Stimulated activated CD4-positive, alpha-beta T cell treated with anti-CD3 and anti-CD28 coated beads, TNF-alpha, amount 100 ng/mL, for 4 hours (primary cell): ENCODE measurements at places on chromosomes 2 and 18.

- DNase-seq = no peak
These were observed 276.3 kb upstream of the ERBB4 start for GRCh38 chr2:212814941-212815340.

GRCh38 chr2:237749002-237749401, 49.6 kb upstream of the RBM44 start:
- DNase-seq = no peak

DNA sequence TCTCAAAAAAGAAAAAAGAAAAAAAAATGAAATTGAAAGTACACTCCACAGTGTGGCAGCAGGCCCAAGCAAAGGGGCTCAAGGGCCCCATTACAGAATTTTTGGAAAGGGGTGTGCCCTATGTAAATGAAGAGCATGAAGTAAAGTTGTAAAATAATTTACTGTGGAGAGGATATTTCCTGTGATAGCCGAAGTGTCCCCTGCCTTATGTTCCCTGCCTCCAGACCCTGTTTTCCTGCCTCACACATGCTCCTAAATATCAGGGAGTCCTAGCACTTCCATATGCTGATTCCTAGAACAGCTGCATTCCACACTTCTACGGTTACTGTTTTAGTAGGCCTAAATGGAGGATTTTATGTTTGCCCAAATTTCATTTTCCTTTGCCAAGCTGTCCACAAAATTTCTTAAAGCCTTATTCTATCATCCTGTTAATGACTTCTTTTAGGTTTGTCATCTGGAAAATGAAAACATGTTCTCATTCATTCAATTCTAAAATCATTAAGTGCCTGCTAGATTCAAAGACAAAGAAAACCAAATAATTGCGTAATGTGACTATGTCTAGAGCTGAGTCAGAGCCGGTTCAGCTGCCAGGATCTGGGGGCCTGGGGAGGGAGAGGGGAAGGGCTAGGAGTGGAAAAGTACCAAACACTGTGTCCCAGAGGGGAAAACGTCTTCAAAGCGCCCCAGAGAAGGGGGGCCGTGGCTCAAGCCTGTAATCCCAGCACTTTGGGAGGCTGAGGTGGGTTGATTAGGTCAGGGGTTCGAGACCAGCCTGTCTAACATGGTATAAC, 25.9 kb upstream of the IMPA2 start:
- DNase-seq = no peak

GRCh38 chr2:226031647-226032501, 632.4 kb downstream of the NYAP2 start:
- DNase-seq = peak; percentile 12

DNA sequence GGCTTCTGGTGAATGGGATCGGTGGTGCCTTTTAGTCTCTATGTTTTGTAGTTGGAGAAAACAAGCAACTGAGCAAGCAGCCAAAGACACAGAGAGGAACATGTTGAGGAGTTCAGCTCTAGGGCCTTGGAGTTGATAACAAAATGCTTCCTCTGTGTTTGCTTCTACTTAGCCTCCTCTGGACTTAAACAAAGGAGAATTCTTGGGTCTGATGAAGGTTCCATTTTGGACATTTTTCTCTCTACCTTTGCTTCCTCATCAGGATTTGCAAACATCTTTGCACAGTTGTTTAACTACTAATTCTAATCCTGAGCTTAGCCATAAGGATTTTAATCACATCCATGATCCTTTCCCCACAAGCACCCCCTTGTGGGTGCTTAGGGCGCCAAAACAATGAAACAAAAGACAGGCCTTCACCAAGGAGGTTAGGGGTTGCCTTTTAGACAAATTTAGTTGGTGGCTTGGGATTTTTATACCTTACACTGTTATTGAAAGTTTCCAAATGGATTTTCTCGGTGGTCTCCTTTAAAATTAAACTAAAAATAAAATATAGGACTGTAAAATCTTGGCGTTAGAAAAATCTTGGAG, 148.5 kb upstream of the SATB2 start:
- no peak for DNase-seq

GRCh38 chr18:21210278-21210677, 31.8 kb upstream of the GREB1L start:
- no peak for DNase-seq

- no peak for DNase-seq
These were observed 204.5 kb downstream of the ACKR3 start for GRCh38 chr2:236774171-236774570.

DNA sequence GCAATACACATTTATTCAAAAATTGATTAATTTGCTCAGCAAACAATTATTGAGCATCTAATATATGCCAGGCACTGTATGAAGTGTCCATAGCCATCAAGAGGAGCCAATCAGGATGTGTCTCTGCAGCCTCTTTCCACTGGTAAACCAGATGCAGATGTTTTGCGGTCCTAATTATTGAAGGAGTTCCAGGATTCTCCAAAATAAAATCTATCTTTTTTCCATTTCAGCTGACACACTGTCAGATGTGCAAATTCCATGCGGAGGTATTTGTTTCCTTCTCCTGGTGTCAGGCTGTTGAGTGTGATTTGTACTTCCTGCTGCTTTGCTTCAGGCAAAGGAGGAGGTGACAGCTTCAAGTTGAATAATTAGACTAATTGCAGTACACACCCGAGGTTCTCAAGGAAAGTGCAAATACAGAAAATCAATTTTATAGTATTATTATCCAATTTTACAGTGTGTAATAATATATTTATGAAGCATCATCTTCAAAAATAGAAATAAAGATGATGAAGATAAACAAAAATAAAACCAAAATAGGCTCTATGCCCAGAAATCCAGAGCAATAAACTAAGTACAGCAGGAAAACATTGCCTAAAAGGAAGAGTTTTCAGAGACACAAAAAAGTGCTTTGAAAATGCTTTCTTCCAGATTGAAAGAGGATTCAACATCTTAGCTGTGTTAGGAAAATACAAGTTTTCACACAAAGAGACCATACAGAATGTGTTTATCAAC, 1352.9 kb upstream of the CHAC2 start:
- DNase-seq = no peak

- DNase-seq = no peak
These were observed 27.9 kb downstream of the EPG5 start for GRCh38 chr18:45939236-45939635.

DNA sequence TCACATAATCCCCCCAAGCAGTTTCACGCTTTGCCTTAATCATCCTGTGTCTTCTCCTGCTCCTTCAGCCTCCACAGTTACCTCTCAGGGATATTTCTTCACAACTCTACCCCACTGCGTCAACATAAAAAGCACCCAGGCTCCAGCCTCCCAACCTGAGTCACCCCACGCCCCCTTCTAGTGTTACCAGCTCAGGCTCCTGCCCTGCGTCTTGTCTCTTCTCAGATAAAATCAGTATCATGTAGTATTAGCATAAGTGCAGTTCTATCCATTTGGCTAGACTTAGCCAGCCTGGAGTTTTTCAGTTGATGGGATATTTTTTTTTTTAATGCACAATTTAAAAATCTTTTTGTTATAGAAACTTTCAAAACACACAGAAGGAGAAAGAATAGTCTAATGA, 9.6 kb upstream of the PELI1 start:
- DNase-seq = no peak
